Stimulated activated CD4-positive, alpha-beta T cell treated with anti-CD3 and anti-CD28 coated beads, Interleukin-1b, Interleukin-23, amount 100 ng/mL, for 1 hour (primary cell): ENCODE measurements at places on chromosomes 5 and 9.

GRCh38 chr9:99567436-99567835 lies 254.2 kb upstream of the NR4A3 start:
- DNase-seq, result no peak

- DNase-seq, result no peak
Measured at GRCh38 chr5:96736937-96737336, 70.8 kb downstream of the ERAP1 start.

DNA sequence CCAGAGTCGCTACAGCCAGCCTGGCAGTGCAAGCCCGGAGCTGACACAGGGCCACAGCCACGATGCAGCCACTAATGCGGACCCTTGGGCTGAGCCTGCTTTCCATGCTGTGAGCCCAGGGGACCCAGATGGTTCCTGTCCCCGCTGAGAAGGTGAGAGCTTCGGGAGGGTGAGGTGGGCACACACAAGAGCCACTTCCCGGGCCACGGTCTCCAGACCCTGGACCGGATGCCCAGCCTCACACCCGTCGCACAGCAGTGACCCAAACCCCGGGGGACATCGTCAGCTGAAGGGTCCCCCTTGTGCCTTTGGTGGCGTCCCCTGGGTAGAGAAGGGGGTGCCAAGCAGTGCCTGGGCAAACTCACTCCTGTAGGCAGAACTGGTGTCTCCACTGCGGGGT lies 13.4 kb downstream of the PAEP start:
- DNase-seq, result no peak

DNA sequence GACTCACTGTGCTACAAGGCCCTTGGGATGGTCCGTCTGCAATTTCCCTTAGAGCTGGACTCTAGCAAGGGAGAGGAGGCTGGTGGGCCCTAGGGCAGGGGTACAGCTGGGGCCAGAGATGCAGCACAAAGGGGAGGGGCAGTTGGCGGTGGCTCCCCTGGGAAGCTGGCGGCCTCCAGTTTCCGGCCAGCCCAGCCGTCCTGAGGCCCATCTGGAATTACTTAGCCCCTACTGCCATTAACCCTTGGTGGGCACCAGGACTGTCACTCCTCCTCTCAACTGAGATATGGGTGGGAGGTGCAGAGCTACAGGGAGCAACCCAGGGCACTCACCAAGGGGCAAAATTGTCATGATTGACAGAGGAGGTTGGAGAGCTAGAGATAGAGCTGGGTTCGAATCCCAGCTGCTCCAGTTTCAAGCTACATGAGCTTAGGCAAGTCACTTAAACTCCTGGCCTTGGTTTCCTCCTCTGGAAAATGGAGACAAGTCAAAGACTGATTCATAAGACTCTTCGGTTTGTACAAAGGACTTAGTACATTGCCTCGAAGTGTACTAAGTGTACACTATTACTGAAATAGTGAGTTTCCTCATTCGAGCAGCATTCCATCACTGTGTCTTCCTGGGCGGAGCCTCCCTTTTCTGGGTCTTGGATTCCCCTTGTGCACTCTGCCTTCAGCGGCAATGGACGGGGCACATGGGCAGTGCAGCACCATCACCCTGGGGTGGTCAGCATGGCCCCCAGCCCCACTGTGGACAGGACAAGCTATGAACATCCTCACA lies 2.7 kb upstream of the PDGFRB start:
- no peak for DNase-seq

GRCh38 chr9:88501086-88501485 lies 33.9 kb upstream of the NXNL2 start:
- no peak for DNase-seq

DNA sequence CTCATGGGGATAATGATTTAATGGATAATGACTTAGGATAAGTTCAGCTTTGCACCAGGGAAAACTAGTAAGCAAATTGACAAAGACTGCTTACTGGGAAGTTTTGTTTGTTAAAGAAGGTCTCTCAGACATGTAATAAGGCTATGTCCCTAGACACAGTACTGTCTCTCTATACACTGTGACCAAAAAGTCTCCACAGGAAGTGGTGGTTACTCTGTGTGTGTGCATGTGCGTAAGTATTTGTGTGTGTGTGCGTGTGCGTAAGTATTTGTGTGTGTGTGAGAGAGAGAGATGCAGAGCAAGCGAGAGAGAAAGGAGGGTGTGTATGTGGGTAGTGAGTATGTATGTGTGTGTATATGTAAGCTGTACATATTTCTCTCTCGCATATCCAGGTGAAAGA lies 229.6 kb downstream of the GLIS3 start:
- no peak for DNase-seq

- no peak for DNase-seq
Measured at GRCh38 chr9:4497855-4498254, 7.6 kb downstream of the SLC1A1 start.

DNA sequence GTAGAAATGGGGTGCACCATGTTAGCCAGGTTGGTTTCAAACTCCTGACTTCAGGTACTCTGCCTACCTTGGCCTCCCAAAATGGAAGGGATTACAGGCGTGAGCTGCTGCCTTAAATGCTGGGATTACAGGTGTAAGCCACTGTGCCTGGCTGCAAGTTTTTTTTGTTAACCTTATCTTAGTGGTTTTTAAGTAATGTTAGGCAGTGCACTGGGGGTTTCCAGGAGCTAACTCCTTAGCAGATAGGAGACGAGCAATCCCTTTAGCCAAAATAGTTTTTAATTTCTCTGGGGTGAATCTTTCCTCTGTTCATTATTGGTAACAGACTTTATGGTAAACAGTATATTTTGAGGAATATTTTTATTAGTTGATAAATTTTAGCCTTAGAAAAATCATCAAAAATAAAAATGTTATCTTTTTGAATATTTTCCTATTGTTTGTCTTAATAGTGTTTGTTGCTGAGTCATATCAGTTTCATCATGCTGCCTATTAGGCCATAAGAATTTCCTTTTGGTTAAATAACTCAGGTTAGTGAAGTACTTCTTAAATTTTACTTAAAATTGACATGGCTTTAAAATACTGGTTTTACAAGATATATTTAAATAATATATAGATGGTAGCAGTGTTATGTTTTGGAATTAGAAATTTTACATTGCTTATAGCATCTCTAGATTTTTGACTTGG lies 37.9 kb downstream of the LMNB1 start:
- DNase-seq, result no peak

- no peak for DNase-seq
Measured at GRCh38 chr9:116084497-116084896, 69.1 kb upstream of the PAPPA start.

DNA sequence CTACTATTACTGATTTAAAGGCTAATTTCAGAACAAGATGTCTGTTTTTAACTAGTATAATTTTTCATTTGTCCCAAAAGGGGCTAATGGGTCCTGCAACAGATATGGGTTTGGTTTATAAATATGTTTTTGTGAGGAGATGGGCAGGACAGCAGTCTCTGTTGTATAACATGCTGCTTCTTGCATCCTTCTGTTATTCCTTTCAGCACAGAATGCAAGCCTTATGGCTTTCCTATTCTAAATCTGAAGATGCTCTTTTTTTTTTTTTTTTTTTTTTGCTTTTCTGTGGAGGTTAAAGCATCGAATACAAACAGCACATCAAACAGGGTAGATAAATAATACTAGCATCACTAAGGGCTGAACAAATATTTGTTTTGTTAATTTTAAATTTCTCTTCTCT lies 235.7 kb downstream of the EFNA5 start:
- DNase-seq, result no peak

DNA sequence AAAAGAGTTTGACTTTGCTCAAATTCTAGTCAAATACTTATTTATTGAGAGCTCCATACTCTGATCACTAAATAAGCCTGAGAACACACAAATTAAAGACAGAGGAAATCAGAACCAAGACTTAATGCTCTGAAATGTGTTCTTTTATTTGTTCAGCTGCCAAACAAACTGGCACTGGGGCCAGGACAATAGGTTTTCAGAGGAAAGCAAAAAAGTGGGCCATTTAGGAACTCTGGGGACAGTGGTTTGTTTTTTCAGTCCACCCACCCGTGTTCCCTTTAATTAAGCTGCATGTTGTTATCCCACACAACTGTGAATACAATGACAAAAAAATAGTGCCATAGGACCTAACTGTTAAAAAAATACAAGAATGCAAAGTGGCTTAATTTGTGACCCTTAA lies 95.4 kb upstream of the RETREG1 start:
- DNase-seq, result no peak

DNA sequence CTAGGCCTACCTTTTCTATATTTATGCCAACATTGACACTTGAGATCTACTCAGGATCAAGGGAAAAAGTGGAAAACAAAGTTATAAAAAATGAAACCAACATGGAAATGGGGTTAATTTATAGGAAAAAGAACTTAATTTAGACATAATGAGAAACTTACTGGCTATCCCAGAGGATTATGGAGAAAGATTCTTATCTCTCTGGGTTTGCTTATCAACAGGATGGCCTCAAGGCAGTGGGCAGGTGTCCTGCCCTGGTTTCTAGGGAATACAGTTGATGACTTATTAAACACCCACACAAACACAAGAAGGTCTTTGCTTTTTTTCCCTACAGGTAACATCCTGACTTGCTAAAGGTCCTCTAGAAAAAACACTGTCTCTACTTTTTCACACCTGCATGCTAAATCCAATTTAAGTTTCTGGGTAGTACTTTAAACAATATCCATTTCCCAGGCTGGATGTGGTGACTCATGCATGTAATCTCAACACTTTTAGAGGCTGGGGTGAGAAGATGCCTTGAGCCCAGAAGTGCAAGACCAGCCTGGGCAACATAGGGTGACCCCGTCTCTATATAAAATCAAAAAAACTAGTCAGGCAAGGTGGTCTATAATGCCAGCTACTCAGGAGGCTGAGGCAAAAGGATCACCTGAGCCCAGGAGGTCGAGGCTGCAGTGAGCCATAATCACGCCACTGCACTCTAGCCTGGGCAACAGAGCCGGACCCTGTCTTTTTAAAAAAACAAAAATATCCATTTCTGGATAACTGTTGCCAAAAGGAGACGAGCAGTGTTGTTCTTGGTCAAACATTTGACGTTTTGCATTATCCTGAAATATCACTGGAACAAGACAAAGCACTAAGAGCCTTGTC lies 6.6 kb upstream of the ZNF608 start:
- no peak for DNase-seq

DNA sequence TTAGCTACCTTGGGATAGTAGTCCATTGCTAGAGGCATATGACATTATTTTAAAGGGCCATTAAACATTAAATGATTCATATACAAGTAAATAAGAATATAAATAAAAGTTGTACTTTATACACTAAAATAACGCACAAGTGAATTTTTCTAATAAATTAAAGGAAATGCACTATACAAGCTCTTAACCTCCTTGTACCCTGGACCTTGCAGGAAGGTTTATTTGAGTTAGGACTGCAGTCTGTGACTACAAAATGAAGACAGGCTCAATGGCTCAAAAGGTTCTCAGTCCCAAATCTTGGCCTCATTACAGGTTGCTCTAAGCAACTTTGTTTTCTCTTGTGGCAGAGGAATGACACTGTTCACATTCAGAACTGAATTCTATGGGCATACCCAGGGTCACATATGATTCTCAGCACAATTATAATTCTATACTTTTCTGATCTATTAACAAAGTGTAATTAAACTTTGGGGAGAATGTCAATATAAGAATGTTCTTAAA lies 34.4 kb downstream of the FEM1C start:
- DNase-seq, result no peak

DNA sequence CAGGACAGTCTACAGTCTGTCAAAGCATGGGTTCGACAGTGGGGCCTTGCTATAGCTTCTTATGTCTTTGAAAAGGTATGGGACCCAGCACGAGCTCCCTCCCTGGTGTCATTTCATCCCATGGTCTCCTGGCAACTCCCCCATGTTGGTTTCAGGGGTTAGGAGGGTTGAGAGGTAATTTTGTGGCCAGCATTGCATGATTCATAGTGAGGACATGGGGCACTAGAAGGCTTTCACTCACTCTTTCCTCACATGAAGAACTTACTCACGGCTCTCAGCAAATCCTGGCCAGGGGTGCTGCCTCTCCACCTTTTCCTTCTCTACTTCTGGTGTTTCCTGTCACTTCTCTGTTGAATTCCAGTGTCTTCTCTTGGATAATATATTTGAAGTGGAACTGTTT lies 134.7 kb upstream of the TNPO1 start:
- no peak for DNase-seq

GRCh38 chr5:25006734-25007133 lies 362.0 kb upstream of the CDH10 start:
- DNase-seq, result no peak

DNA sequence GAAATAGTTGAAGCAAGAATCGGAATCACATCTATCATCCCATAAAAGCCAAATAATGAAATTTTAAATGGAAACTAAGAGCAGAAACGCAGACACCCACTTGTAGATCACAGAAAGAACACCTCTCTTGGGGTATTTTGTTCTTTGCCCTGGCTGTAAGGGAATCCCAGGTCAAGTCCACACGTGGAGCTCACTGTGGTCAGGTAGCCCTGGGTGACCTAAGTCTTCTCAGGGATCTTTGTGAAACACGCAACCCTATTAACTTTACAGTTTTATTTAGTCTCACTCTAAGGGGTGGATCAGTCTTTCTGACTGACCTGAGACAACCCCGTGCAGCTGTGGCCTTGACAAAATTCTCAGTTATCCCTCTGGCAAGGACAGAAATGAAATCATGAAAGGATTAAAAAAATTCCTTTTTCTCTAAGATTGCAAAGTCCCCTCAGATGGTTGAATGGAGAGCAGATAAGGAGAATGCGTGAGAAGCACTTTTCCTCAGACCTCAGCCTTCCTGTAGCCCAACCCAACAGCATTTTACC lies 111.6 kb downstream of the NREP start:
- DNase-seq, result no peak

GRCh38 chr9:899440-900184 lies 58.1 kb downstream of the DMRT1 start:
- no peak for DNase-seq

- no peak for DNase-seq
Measured at GRCh38 chr5:59199868-59200267, 617.0 kb downstream of the RAB3C start.

DNA sequence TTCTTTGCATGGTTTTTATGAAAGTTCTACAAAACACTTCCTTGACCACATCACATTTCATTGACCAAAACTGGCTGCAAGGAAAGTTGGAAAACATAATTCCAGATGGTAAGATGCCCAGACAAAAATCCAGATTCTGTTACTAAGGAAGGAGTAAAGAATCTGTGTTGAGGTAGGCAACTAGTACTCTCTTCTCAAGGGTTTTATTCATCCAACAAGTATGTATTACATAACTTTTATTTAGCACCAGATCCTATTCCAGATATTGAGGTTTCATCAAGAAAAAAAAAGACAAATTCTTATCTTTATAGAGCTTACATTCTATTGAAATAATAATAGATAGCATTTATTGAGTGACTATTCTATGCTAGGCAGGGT lies 43.2 kb upstream of the UGCG start:
- no peak for DNase-seq

- DNase-seq, result no peak
Measured at GRCh38 chr9:79220666-79221065, 351.1 kb upstream of the TLE4 start.

- no peak for DNase-seq
Measured at GRCh38 chr9:75624998-75625397, 265.5 kb upstream of the PCSK5 start.

GRCh38 chr5:98108497-98108896 lies 665.0 kb upstream of the RGMB start:
- DNase-seq, result no peak
